ENCODE measurements at places on chromosomes 4 and X.

GRCh38 chrX:1159548-1159947, 52.9 kb downstream of the CRLF2 start:
- no peak for DNase-seq

- no peak for DNase-seq
Observed at GRCh38 chrX:13495232-13495631, 74.2 kb upstream of the EGFL6 start.

DNA sequence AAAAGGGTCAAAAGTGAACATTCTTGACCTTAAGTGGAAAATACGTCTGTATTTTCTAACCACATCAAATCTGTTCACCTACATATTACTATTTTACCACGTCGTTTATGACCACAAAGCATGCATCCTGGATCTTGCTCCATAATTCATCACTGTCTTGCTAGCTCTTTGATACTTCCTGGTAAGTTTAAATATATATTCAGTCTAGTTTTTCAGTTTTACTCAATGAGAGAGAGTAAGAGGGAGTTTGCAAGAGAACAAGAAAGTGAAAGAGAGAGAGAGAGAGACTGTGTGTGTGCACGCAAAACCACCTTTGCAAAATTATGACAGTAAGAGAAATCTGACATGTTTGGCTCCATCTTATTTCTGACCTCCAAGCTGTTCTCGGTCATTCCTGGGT, 173.7 kb upstream of the GALNTL6 start:
- DNase-seq, result no peak

DNA sequence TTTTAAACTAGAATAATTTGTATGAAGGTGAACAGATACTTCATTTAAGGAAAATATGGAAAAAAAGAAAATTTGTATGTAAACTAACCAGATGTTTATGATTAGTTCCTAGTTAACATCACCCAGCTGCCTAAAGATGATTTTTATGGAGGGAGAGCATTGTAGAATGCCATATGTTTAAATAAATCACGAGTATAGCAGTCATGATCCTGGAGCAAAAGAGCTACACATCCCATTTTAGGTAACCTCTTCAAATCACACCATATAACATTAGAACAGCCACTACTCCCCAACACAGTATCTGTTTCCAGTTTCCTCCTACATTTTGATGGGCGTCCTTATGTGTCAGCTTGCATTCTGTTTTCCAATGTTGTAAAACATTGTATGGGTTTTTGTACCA, 571.9 kb upstream of the FAM241A start:
- no peak for DNase-seq

DNA sequence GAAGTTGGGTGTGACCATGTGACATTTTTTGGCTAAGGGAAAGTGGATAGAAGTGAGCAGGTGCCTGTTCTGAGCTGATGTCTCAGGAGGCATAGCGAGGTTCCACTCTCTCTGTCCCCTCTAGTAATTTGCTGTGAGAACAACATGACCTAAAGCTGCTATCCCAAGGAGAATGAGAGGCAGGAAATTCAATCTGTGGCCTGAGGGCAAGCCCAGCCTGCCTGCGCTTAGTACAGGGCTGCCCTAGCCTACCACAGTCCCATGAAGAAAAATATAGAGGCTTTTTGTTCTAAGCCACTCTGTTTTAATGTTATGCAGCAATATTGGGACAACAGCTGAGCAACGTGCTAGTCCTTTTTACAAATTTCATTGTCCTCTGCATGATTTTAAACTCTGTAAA, 193.1 kb downstream of the LDB2 start:
- no peak for DNase-seq

- no peak for DNase-seq
Observed at GRCh38 chrX:74523870-74524735, 90.3 kb downstream of the RLIM start.

DNA sequence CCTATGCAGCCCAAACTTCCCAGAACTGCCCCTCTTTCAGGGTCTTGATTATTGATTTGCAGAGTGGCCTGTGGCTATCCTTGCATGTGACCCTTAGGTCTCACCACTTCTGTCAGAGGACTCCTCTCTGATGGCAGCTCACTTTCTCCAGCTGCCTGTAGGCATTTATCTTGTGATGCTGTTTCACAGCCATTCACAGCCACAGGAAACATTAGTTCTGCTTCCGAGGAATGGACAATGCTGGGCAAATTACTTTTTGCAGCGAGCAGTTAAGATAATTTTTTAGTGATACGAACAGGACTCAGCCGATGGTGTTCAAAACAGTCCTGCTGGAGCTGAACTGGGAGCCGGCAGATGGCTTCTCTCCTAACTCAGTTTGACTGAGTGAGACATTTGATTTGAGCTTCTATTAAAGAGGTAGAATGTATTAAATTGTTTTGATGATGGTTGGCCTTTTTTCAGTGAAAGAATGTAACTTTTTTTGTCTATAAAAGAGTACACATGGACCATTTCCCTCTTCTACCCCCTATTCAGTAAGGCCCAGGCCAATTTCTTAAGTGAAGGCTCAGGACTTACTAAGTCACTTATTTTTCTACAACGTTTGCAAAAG, 58.4 kb upstream of the TMEM150C start:
- no peak for DNase-seq

GRCh38 chr4:104532677-104533076, 38.0 kb upstream of the CXXC4 start:
- no peak for DNase-seq

DNA sequence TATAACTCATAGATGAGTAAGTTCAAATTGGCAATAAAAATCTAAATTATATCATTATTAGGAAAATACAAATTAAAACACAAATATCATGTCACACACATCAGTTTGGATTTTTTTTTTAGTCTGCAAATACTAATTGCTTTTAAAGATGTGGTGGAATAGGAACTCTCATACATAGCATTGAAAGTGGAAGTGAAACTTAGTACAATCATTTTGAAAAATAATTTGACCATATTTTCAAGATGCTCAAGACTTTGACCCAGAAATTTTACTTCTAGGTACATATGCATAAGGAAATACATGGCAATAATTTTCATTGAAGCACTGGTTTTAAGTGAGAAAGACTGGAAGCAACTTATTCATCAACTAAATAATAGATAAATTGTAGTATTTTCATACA, 147.5 kb upstream of the SMIM31 start:
- no peak for DNase-seq

- DNase-seq, result peak; percentile 68
Observed at GRCh38 chr4:180028682-180029081, 2214.5 kb upstream of the TENM3 start.

DNA sequence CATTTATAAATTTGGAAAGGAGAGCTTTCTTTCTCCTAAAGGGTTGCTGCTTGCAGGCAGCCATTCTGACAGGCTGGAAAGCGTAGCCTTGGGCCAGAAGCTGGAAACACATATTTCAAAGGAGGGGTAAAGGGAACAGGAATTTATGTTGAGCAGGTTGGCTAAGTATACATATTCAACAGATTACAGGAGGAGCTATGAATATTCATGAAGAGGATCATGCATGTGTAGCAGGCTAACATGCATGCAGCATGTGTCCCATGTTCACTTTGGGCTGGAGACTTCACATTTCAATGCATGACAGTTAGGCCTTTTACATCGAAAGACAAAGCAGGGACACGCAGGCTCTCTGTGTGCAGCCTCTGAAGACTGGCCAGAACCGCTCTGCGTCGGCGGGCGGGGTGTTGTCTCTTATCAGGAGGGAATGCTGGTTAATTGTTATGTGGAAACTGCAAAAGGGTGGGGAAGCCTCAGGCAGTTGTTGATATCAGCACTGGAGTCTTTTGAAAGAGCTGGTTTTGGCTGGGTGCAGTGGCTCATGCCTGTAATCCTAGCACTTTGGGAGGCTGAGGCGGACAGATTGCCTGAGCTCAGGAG, 31.5 kb downstream of the CASP3 start:
- peak; percentile 94 for DNase-seq

DNA sequence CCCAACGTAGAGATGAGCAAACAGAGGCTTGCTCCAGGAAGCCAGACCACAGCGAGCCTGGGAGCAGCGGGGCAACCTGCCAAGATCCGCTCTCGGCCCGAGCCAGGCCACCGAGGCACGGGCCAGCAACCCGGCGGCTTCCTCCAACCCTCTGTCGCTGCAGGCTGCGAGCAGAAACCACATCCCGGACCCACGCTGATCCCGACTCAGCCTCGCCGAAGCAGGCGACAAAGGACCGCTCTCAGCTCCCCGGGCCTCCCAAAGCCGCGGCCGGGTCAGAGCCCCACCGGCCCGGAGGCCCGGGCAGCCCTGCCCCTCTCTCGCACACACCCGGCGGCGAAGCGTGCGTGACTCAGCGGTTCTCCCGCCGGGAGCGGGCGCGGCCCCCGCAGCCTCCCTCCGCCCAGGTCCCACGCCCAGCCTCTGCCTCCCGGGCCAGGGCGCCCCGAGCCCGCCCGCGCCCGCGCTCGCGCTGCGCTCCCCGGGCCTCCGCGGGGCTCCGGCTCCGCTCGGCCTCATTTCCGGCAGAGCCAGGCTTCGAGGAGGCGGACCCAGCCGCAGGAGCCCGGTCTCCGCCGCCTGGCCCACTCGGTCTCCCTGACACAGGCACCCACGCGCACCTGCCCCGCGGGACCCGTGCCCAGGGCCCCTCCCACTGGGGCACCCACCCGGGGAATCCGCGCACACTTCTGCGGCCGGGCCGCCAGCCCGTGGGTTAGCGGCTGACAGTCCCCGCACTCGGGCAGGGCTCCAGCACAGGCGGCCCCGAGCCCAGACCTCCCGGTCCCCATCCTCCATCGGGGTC, 1.7 kb downstream of the PPP2R2C start:
- DNase-seq, result peak; percentile 39

GRCh38 chr4:112739442-112739841, 102.5 kb downstream of the LARP7 start:
- no peak for DNase-seq

- peak; percentile 5 for DNase-seq
Observed at GRCh38 chr4:149896432-149896831, 80.8 kb upstream of the IQCM start.

DNA sequence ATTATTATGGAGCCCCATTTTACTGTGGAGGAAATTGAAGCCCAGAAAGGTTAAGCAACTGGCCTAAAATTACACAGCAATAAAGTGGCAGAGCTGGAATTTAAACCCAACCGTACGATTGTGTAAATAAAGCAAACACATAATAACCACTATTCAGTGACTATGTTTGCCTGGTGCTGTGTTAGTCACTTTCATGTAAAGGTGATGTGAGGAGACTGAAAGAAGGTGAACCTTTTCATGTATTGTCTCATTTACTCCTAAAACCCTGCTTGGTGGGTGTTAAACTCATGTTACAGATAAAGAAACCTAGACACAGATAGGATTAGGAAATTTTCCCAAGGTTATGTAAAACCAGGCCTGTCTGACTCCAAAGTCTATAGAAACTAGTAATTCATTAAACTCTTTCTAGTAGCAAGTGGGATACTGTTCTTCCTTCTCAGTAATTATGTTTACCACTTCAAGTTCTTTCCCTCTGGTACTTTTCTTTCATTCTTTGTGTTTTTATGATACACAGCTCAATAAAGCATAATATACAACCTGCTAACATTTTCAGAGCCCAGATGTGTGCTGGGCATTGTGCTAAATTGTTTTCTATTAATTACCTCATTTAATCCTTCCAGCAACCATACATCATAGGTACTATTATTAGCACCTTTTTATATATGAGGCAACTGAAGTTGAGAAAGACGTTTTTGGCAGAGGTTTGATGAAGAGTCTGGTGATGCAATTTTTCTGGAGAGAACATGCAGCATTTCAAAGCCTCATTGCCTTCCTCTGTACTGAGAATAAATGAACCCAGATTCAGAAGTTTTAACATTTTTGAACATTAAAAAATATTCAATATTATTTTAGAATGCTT, 202.7 kb downstream of the SPRY1 start:
- DNase-seq, result no peak

DNA sequence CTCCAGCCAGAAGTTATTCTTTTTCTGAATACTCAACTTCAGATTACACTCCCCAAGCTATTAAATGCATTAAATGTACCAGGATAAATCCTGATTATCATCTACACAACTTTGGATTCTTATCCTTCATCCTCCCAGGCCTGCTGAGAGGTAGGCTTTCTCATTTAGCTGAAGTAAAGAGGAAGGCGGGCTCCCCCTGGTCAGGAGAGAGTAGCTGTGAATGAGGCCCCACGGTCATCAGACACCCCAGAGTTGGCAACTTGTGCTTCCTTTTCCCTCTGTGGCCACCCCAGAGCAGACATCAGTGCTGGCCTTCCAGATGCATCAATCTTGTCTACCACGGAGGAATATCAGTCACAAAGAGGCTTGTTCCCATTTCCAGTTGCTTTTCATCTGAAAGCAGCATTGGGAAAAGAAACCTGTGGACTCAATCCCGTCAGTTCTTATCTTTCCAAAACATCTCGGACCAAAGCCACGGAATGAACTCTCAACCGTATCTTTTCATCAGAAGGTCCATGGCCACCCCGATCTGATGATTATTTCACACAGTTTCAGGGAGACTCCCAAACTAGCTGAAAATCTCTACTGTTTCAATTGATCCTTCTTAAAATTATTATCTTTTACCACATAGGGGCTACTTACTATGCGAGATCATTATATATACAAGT, 79.2 kb downstream of the FBXO8 start:
- DNase-seq, result no peak

DNA sequence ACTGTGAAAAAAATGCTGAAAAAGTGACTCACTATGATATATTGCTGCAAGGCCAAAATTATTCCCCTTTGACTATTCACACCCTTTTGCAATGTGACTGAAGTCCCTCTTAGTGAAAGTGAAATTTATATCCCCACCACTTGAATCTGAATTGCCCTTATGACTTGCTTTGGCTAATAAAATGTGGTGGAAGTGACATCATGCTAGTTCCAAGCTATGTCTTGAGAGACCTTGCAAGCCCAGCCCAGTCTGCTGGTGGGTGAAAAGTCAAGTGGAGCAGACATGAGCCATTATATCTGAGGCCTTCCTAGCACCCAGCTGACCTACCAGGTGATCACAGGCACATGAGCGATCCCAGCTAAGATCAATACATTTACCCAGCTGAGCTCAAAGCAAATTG, 94.7 kb downstream of the LINC00632 start:
- no peak for DNase-seq

GRCh38 chrX:12975670-12975965, 708 bp downstream of the TMSB4X start:
- peak; percentile 54 for DNase-seq

DNA sequence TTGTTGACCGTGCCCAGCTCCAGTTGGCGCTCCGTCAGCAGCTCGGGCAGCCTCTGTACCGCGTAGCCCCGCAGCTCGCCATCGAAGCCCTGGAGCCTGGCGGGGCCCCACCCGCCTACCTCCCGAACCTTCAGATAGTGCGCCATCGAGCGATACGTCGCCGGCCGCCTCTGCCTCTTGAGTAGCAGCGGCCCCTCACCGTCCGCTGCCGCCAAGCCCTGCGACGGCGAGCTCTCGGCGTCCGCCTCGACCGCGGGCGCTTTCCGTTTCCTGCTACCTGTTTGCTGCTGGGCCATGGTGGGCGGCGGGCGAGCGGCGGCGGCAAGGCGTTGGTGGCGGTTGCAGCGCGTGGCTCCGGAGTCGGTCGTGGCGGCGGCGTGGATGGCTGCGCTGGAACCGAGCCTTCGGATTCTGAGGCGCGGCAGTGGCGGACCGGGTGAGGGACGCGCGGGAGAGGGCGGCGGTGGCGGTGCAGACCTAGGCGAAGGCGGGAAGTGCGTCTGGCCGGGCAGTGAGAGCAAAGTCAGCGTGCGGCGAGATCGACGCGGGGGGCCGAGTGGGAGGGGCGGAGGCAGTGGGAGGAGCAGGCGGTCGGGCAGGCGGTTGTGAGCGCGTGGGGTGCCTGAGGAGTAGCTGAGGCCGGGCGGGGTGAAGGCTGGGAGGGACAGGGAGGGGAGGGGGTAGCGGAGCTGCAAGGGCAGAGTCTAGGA, at the start of gene DCAF12L1:
DCAF12L1 (minus strand) TSS at position 502 of the 710 bp plus-strand sequence; CDS start at position 296, 206 bp downstream.
- no peak for DNase-seq

GRCh38 chr4:590313-590841, 14.3 kb upstream of the TMEM271 start:
- no peak for DNase-seq
